ENCODE measurements at places on chromosomes 3 and 15.

DNA sequence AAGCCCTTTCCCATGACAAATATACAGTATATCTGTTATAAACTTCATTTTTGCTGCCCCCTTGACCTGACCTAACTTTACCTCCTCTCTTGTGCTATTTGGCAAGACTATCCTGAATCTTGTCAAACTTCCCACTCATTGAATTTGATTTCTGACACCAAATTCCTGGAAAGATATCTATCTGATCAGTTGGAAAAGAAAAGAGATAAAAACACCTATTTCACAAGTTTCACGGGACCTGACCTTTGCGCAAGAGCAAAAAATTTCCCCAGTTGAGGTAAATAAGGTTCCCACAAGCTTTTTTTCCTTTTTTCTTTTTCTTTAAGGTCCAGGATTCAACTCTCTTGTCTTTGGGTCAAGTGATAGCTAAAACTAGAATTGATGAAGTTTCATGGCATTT is 189.2 kb upstream of the LPP start:
- no peak for DNase-seq

DNA sequence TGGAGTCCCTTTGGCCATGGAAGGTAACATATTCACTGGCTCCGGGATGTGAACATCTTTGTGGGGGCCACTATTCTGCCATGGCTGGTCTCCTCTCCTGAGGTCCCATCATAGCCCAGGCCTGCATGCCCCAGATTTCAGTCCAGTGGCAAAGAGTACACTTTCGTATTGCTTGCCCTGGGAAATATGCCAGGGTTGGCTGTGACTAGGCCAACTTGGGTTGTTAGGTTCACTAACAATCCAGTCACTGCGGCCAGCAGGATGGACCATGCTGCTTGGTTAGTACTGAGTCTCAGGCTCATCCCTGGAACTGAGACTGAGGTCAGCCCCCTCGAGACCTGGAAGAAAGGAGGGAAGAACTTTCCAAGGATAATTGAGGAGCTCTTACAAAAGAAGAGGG is 9.8 kb upstream of the EEFSEC start:
- no peak for DNase-seq

- no peak for DNase-seq
Observed at GRCh38 chr3:28467414-28467813, 118.8 kb upstream of the AZI2 start.

- no peak for DNase-seq
Observed at GRCh38 chr3:43699864-43700263, 9.1 kb downstream of the ABHD5 start.

- no peak for DNase-seq
Observed at GRCh38 chr15:54520616-54521015, 542.4 kb downstream of the UNC13C start.

- no peak for DNase-seq
Observed at GRCh38 chr3:114078126-114078525, 21.6 kb downstream of the QTRT2 start.

- no peak for DNase-seq
Observed at GRCh38 chr15:38650936-38651327, 86.3 kb upstream of the RASGRP1 start.

GRCh38 chr15:68676011-68676605 is 97.3 kb downstream of the CORO2B start:
- no peak for DNase-seq

DNA sequence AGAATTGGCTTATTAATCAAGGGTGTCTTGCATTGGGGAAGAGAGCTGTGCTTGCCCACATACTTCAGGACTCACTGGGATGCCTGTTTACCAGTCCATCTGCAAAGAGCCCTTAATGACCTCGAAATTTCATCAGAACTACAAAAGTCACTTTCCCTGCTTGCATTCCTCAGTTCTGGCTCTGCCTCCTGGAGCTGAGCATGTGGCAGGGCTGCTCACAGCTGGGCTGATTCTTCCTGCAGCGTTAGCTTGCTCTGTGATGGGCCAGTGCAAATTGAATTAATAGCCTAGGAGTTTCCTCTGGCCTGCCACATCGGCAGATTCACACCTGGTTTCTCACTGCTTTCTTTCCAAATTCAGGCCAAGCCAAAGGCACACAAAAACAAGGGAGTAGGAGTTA is 108.9 kb downstream of the DUT start:
- DNase-seq: no peak

DNA sequence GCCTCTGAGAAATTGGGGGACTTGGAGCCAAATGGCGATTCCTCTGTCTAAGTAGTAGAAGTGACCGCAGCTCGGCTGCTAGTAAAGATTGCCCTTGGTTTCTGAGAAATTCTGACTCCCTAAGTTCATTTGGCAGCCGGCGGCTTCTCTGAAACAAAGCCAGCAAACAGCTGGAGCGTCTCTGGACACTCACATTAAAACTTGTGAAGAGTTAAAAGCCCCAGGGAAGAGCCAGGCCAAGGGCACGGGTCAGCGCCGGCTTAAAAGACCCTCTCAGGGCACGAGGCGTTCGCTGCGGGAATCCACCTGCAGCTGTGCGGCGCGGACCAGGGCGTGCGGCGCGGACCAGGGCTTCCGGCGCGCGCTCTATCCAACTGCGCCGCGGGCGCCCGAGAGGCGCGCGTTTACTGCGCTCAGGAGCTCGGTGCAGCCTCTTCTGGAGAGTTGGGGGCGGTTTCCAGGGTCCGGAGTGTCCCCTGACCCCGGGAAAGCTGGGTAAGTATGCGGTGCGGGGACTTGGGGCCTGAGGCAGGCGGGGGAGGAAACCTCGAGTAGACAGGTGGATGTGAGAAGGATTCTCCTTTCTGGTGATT is at the start of gene COL6A5:
TSS of gene COL6A5 (plus strand) at position 186 of the 593 bp plus-strand sequence. CDS start 27,967 bp downstream, outside the sequence.
- no peak for DNase-seq

DNA sequence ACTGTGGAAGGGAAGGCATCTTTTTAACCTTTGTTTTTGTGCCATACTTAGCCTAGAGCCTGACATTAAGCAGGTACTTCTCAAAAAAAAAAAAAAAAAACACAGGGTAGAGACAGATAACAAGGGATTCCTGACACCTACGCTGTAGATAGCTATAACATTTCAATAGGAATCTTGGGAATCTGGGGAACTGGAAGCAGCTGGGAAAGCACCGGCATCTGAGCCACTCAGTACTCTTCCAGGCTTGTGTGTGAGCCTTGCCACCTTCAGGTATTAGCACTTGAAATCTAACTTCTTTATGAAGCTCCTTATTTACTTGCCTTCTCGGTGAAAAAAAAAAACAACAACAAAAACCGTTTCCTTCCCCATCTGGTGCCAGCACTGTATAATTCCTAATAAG is 46.8 kb downstream of the PIK3CA start:
- DNase-seq: no peak

DNA sequence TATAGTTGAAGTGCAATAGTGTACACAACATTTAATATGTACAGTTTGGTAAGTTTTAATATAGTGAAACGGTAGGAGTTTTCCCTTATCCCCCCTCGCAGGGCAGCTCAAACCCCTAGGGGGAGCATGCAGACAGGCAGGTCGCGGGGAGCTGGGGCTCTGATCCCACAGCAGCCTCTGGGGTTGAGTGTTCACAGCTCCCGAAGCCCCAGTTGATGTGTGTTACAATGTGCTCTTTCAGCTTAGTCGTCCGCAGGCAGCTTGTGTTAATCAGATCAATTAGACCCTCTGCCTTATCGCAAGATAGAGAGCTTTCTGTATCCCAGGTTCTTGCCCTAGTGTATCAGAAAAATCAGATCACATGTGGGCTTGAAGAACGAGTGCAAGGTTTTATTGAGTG is 143.1 kb upstream of the CHRNA7 start:
- no peak for DNase-seq

- DNase-seq: no peak
Observed at GRCh38 chr15:92277776-92278175, 115.9 kb upstream of the ST8SIA2 start.

- DNase-seq: no peak
Observed at GRCh38 chr15:48644467-48644826, 1.1 kb downstream of the FBN1 start.

- DNase-seq: no peak
Observed at GRCh38 chr3:168977716-168978374, 685.7 kb downstream of the MECOM start.

DNA sequence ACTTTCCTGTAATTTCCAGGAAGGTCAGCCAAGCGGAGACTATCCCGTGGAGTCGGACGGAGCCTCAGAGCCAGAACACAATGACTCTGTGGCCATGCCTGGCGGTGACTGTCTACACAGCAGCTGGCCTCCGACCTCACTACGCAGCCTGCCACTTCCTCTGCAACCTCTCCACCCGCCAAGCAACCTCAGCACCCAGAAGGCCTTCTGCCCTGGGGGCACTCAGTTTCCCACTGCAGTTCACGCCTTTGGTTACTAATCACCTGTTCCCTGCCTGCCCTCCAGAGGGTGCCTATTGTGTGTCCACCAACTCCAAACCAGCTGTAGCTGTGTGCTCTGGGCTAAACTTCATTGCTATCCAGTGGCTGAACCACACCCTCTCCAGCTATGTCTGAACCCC is 44.0 kb downstream of the TM2D3 start:
- DNase-seq: no peak

DNA sequence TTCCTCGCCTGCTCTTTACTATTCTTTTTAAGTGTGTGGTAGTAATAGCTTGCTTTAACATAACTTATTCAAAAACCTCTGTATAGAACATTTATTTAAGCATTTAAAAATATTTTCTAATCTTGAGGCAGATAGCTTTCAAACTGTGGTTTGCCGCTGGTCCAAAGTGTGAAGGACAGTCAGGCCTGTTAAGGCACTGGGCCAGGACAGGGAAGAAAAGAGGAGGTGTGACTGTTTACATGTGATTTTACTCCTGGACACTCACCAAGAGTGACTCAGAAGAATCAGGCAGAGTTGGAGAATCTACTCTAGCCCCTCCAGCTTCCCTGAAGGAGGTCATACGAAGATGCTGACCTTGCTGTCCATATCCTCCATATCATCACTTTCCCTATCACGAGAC is 44.7 kb downstream of the CEP152 start:
- DNase-seq: no peak

- DNase-seq: no peak
Observed at GRCh38 chr15:70078578-70079417, 18.9 kb downstream of the TLE3 start.
